ENCODE measurements at places on chromosomes 3 and 15.
A peak's percentile ranks its signal among the peaks of the same experiment; 100 is the strongest.

- DNase-seq, result no peak
These were observed 170.5 kb downstream of the VPS13C start for GRCh38 chr15:61889706-61890105.

DNA sequence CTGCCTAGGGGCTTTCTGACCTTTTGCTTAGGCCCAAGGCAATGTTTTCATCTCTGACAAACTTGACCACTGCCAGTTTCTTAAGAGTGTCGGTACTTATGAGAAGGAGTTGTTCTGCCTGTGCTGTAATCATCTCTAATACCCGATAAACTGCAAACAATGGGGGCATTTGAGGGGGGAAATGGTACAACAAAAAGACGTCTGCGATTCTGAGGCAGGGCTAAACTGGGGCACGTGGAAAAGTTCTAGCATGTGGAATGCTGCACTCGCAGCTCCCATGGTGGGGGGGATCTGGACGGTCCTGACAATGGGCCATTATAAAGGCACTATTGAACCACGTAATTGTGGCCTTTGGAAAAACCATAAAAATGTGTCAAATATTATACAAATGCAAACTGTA is 73.1 kb upstream of the SAMMSON start:
- DNase-seq, result no peak

DNA sequence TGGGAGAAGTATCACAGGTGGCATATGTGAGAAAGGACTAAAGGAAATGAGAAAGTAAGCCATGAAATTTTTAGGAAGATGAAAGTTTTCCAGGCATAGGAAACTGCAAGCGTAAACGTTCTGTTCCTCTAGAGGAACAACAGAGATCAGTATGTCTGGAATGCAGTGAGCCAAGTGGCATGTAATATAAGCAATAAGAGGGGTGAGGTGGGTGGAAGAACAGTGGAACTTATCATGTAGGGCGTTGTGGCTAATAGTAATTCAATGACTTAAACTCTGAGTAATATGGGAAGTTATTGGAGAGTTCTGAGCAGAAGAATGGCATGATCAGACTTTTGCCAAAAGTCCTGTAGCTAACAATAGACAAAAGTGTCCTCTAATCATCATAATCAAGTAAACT is 902.9 kb downstream of the EPHA3 start:
- no peak for DNase-seq

GRCh38 chr3:85835857-85836440 is 877.2 kb downstream of the CADM2 start:
- DNase-seq, result no peak

- peak; percentile 68 for DNase-seq
These were observed 250.5 kb downstream of the UACA start for GRCh38 chr15:70512772-70513362.

DNA sequence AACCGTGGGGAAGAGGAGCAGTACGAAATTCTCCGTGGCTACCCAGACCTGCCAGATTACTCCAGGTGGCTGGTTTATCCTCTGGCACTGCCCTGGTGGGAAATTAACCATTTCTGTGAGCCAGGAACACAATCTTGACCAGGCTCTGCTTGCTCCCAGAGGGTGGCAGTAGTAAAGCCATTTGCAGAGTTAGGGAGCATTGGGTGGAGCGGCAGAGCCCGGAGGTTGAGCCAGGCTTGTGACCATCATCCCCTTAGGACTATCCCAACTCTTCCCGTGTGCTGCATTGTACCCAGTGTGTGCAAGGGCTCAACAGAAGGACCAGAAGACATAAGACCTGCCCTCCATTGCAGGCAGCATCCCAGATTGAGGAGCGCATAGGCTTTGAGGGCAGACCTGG is 5.3 kb downstream of the KNG1 start:
- no peak for DNase-seq

DNA sequence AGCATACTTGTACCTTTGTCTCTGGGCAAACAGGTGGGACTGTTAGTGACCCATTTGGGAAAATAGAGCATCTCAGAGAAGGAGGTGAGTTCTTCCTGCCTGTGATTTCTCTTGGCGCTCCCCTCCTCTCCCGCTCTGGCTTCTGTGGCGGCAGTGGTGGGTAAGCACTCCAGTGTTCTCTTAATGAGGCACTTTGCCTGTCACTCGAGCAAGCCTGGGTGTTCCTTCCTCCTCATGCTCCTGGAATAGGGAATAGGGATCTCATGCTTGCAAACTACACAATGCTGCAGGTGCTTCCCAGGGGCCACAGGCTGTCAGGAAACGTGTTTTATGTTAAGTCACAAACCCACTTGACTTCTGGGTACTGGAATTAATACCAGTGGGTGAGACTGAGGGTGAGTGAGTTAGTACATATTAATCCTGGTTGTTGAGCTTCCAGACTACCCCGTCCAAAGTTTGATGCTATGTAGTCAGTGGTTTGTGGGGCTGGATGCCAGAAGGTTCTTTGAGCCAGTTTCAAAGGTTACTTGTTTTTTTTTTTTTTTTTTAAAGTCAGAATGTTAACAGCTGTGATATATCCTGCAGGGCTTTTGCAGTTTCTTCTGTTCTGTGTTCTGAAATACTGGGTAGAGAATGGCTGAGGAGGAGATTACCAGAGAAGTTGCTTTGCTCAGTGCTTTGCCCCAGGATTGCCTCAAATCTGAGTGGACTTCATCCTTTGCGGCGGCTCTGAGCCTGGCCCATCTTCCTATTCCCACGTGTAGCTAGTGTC is 30.5 kb downstream of the EDEM1 start:
- no peak for DNase-seq

GRCh38 chr15:90004671-90005070 is 3.5 kb downstream of the ZNF710 start:
- no peak for DNase-seq

- DNase-seq, result no peak
These were observed 114.6 kb downstream of the TMCC1 start for GRCh38 chr3:129778871-129779270.

- DNase-seq, result no peak
These were observed 86.4 kb upstream of the VGLL3 start for GRCh38 chr3:87077355-87077754.

GRCh38 chr15:61689067-61689466 is 371.2 kb downstream of the VPS13C start:
- no peak for DNase-seq

GRCh38 chr3:64262574-64263114 is 37.4 kb upstream of the PRICKLE2 start:
- DNase-seq, result no peak

GRCh38 chr3:133280586-133280985 is 119.3 kb upstream of the BFSP2 start:
- DNase-seq, result no peak

Data from CD4-positive, alpha-beta T cell treated with Interleukin-17A for 1 hour (primary cell).